ENCODE measurements at places on chromosomes 13 and 19.
A peak's percentile ranks its signal among the peaks of the same experiment; 100 is the strongest.

GRCh38 chr13:60745343-60745742, 348.3 kb downstream of the TDRD3 start:
- no peak for DNase-seq

DNA sequence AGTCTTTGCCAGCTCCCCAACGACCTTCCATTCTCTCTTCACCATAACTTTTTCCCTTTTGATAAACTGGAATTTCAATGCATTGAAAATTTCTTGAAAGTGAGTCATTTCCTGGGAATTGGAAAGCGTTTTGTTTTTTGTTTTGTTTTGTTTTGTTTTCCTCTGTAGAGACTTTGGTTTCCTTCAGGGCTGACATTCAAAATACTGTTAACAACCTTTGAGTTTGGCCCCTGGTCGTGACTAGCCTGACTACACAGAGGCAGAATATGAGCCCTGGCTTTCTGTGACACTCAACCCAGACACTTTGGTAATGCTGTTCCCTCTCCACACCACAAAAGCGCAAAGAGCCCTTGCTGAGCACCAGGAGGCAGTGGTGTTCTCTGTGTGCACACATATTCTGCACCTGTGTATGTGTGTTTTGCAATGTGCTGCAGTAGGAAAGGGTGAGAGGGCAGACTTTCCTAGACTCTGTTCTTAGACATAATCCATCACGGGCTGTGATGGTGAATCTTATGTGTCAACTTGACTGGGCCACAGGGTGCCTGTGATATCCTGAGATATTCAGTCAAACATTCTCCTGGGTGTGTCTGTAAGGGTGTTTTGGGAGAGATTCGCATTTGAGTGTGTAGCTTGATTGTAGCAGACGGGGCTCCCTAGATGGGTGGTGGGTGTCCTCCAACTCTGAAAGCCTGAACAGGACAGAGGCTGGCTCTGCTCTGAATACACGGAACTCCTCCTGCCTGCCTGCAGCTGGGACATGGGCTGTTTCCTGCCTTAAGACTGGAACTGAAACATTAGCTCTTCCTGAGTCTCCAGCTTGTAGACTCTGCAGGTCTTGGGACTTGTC, 29.5 kb upstream of the ANKRD10 start:
- no peak for DNase-seq

GRCh38 chr19:18789883-18790565, 1.1 kb downstream of the COMP start:
- DNase-seq: peak; percentile 82

DNA sequence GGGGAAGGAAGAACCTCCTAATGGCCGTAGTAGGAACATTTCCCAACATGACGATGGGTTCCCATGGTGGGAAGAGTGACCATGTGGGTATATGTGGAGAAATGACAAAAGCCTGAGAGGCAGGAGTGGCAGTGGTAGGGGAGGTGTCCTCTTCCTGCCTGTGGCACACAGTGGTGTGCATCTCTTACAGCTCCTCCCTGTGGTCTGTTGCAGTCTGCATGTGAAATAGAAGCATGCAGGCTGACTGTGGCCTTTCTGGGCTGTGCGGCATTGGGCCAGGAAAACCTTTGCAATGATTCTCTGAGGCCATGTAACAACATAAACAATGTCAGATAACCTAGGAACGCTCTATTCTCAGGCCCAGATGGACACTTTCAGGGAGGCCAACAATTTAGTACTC, 84.0 kb downstream of the LACC1 start:
- DNase-seq: no peak

DNA sequence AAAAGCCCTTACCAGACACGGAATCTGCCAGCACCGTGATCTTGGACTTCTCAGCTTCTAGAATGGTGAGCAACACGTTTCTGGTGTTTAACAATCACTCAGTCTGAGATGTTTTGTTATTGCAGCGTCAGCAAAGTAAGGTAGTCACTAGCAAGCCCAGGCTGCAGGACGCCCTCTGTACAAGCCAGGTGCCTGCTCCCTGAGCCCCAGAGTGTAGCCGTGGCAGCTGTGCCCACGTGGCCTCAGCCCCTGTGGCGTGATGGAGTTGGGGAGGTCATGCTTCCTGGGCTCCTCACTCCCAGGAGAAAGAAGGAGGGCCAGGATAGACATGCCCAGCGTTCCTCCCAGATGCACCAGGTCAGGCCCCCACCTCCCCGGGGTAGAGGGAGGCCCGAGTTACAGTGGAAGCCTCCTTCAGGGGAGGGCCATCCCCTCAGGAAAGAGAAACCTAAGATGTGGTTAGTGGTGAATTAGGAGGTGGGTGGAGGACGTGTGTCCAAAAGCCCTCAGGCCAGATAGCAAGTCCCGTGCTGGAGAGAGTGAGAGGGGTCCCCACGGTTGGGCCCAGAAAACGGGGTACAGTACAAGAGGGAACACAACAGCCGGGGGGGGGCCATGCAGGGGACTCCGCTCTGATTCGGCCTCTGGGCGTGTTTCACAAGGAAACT, 169.6 kb upstream of the SOX1 start:
- DNase-seq: no peak

GRCh38 chr19:17340302-17340870, 3.0 kb downstream of the GTPBP3 start:
- peak; percentile 39 for DNase-seq

- DNase-seq: no peak
Observed at GRCh38 chr13:44159633-44160279, 213.9 kb upstream of the SERP2 start.

DNA sequence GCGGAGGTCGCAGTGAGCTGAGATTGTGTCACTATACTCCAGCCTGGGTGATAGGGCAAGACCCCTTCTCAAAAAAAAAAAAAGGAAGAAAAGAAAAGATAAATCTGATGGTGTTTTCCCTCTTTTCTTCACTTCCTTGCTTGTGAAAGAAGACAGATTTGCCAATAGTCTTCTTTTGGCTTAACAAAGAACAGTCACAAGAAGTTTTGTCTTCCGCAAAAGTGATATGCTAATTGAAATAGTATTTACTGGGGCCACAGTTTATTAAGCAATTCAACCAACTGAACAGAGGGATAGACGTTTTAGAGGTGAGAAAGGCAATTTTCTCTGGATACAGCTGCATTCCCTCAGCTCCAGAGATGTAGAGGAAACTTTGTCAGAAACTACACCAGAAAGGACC, 22.9 kb upstream of the PLAUR start:
- no peak for DNase-seq

All from left hindlimb (tissue), 1 donor.